B cell (primary cell): ENCODE measurements at places on chromosomes 12 and 14. TPM values are rescaled to one million over a fixed set of nuclear protein-coding genes. Genes with fewer than 3 reads are reported as not detected.

DNA sequence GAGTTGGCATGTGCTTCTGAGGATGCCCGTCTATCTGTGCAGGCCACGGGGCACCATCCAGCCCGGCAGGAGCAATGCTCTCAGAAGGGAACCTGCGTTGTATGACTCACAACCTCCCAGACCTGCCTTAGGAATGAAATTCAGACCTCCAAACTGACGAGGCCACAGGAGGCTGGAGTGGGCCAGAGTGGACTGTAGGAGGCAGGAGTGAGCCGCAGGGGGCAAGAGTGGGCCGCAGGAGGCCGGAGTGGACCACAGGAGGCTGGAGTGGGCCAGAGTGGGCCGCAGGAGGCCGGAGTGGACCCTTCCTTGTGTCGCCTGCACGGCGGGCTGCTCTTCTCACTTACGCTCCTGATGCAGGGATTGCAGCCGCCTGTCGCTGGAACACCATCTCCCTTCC lies 11.1 kb upstream of the FBRSL1 start:
- DNase-seq: no peak

- DNase-seq: peak; percentile 82
Measured at GRCh38 chr14:106564058-106564643, 1037.8 kb downstream of the TMEM121 start.

The MSRB3 gene
- total RNA-seq: not detected in 2 replicates

GRCh38 chr14:53947094-53947445 lies 9.6 kb downstream of the BMP4 start:
- no peak for DNase-seq

DNA sequence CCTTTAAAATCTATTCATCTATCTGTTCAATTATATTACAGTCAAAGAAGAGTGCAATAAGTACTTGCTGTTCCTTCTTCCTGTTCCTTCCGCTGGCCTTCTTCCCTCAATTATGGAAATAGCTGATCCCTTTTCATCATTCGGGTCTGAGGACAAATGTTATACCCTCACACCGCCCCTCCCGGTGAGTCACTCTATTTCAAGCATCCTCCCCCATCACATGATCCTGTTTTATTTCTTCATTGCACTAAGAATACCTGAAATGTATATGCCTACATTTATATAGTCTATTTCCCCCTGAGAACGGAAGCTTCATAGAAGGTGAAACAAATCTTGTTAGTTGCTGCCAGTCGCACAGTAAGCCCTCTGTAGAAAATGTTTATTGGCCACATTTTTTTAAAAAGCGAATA lies 2.5 kb downstream of the SLC38A1 start:
- peak; percentile 72 for DNase-seq

The TDRD9 gene
- 2.4 and 3.4 TPM in 2 replicates for total RNA-seq

The TPPP2 gene
- not detected in 2 replicates for total RNA-seq

GRCh38 chr14:89651805-89652204 lies 234.8 kb upstream of the FOXN3 start:
- no peak for DNase-seq

DNA sequence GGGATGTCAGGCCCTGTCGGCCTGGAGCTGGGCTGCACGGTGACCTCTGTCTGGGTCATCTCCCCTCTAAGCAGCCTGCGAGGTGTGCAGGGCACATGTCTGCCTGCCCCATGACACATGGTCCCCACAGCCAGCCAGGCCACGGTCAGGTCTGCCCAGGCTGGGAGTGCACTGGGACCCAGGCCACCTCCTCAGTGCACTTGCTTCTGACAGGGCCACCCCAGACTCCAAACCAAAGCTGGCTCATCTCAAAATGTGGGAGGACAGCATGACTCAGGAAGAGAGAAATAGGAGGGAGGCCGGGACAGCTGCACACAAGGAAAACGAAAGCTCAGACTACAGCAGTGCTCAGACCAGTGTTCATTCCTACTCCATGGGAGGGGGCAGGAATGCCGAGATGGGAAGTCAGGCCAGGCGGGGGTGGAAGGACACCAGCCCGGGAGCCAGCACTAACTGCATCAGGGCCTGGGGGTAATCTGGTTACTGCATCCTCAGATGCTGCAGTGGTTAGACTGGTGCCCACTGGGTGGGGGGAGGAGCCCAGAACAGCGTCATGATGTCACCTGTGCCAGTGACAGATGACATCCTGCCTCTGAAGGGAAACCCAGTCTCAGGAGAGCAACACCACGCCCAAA lies 4.0 kb downstream of the P2RX2 start:
- no peak for DNase-seq

The IFNG gene
- not detected in 2 replicates for total RNA-seq

GRCh38 chr12:8950221-8950527 lies 729 bp upstream of the M6PR start:
- no peak for DNase-seq

The ZNF891 gene
- total RNA-seq: 6.8 and 7.7 TPM in 2 replicates

The UNG gene
- total RNA-seq: 13.5 and 14.7 TPM in 2 replicates

The TBX3 gene
- total RNA-seq: not detected in 2 replicates

The HOXC11 gene
- not detected in 2 replicates for total RNA-seq

DNA sequence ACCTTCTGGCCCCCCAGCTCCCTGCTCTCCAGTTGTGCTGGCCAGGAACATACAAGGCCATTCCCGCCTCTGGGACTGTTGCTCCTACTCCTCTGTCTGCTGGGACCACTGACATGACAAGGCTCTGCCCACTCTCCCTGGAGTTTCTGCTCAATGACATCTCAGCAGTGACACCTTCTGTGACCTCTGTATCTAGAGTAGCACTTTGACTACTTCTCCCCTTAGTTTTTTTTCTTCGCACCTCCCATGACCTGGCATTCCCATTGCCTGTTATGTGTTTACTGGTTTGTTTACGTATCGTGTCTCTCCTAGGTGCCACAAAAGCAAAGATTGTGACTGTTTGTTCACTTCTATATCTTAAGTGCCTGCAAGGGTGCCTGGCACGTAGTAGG lies 40.1 kb upstream of the TMEM263 start:
- DNase-seq: no peak

GRCh38 chr12:105967038-105967776 lies 171.5 kb downstream of the NUAK1 start:
- DNase-seq: no peak

DNA sequence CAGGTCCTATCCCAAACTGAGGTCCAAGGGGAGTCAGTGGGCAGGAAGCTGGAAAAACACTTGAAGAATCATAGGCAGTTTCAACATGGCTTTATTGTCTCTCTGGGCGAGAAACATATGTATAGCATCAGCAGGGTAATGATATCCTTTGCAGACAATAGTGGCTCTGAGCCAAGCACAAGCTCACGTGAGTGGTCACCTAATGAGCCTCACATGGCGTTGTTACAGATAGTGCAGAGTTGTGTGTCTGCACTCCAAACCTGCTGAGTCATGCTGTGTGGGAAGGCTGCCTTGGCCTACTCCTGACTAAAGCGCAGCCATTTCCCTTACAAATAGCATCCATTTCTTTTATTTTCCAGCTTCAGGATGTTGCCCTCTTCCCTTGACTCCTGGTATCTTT lies 105.2 kb upstream of the SYT1 start:
- DNase-seq: no peak

The NRXN3 gene
- not detected in 2 replicates for total RNA-seq

The OTOGL gene
- total RNA-seq: not detected in 2 replicates

DNA sequence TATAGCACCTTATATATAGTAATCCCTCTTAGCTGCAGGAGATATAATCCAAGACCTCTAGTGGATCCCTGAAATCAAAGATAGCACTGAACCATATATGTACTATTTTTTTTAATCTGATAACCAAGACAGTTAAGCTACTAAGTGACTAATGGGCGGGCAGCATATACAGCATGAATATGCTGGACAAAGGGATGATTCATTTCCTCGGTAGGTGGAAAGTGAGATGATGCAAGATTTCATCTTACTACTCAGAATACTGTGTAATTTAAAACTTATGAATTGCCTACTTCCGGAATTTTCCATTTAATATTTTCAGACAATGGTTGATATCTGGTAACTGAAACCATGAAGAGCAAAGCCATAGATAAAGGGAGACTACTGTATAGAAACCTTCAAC lies 36.2 kb downstream of the PRMT8 start:
- DNase-seq: no peak
